Activated T-cell treated with anti-CD3 and anti-CD28 coated beads, Interleukin-2, amount 50 U/mL, for 72 hours (primary cell): ENCODE measurements at places on chromosomes 11 and 22. TPM values are rescaled to one million over a fixed set of nuclear protein-coding genes. Genes with fewer than 3 reads are reported as not detected.

The CRYBB2 gene
- total RNA-seq = not detected

GRCh38 chr11:131137046-131137445, 220.8 kb upstream of the SNX19 start:
- no peaks in the 10 kb centered on the region for H3K4me1 ChIP-seq
- DNase-seq = no peak
- no peaks in the 10 kb centered on the region for H3K36me3 ChIP-seq
- no peaks in the 10 kb centered on the region for H3K27me3 ChIP-seq

DNA sequence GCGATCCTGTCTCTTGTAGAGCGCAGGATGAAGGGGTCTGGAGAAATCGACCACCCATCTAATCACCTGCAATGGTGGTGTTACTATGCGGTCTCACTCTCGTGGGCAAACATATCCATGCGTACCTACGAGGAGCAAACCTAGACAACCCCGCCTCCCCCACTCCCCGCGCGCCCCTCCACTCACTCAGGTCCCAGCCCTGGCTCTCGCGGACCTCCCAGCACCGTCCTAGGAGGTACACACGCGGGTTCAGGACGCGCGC, 887 bp downstream of the TRPC6 start:
- H3K4me1 ChIP-seq = no peaks in the 10 kb centered on the region
- H3K4me3 ChIP-seq = no peak overlapping the region
- DNase-seq = no peak
- no peaks in the 10 kb centered on the region for H3K36me3 ChIP-seq
- peaks cover 19% of the 10 kb centered on the region for H3K27me3 ChIP-seq

- peak overlapping the region; percentile 74 for H3K27ac ChIP-seq
- DNase-seq = no peak
Measured at GRCh38 chr22:41308054-41308453, 6.7 kb downstream of the ZC3H7B start.

The C11orf65 gene
- 1.5 TPM for total RNA-seq

The MYRF gene
- 2.2 TPM for total RNA-seq

GRCh38 chr22:44932493-44932892, 77.3 kb downstream of the PHF21B start:
- H3K36me3 ChIP-seq = no peaks in the 10 kb centered on the region
- H3K4me3 ChIP-seq = no peak overlapping the region
- no peaks in the 10 kb centered on the region for H3K27me3 ChIP-seq
- no peak overlapping the region for H3K27ac ChIP-seq

- H3K4me3 ChIP-seq = no peak overlapping the region
- no peaks in the 10 kb centered on the region for H3K36me3 ChIP-seq
- no peak overlapping the region for H3K27ac ChIP-seq
- H3K27me3 ChIP-seq = peaks cover 7% of the 10 kb centered on the region
- DNase-seq = no peak
Measured at GRCh38 chr11:126662035-126662790, 306.7 kb downstream of the ST3GAL4 start.

The KRTAP5-9 gene
- total RNA-seq = not detected

- H3K4me3 ChIP-seq = no peak overlapping the region
- DNase-seq = no peak
- no peaks in the 10 kb centered on the region for H3K4me1 ChIP-seq
- no peak overlapping the region for H3K27ac ChIP-seq
- H3K36me3 ChIP-seq = no peaks in the 10 kb centered on the region
Measured at GRCh38 chr11:9639099-9639498, 24.8 kb upstream of the SWAP70 start.

DNA sequence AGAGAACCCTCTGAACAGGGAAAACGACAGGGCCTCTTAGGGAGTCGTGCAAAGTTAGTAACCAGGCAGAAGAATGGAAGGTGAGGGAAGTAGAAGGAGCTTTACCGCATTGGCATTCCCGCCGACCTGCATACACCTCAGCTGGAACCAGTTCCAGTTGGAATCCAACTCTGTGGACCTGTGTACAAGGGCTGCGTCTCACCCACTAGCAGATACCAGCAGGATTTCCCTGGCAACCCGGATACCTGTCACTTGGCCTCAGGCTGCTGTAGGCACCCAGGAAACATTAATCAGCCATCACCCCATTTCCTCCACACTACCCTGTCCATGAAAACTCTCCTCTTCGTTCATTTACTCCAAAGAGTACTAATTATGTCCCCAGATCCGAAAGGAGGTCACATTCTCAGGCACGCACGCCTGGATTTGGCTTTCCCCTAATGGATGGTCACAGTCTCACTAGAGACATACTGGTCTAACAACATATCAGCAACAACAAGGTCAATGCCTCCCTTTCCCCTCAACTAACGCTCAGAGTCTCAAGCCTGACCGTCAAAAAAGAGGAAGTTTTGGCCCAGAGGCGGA, 842 bp downstream of the ARFGAP2 start:
- H3K27me3 ChIP-seq = no peaks in the 10 kb centered on the region
- H3K27ac ChIP-seq = peak overlapping the region; percentile 88
- peaks cover 45% of the 10 kb centered on the region for H3K4me1 ChIP-seq
- H3K36me3 ChIP-seq = peaks cover 2% of the 10 kb centered on the region

The CD6 gene
- total RNA-seq = 298 TPM

DNA sequence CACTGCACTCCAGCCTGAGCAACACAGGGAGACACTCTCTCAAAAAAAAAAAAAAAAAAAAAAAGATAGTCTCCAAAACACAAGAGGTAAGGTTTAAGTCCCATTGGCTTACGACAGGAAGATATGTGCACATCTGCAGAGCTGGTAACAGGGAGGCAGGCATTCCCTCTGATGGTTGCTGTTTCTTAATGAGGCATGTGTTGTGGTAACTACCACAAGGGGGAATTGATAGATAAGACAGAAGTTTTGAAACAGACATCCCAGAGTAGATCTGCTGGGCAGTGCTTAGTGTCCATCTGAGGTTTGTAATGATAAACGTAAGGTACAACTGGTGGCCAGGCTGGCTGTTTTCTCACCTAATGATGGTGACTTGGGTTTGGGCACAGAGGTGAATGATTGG, 4.7 kb downstream of the EIF1AD start:
- no peak for DNase-seq
- H3K36me3 ChIP-seq = peaks cover 8% of the 10 kb centered on the region
- no peak overlapping the region for H3K27ac ChIP-seq
- no peaks in the 10 kb centered on the region for H3K27me3 ChIP-seq
- no peak overlapping the region for H3K4me3 ChIP-seq

- H3K27ac ChIP-seq = peak overlapping the region; percentile 96
- H3K4me3 ChIP-seq = peak overlapping the region; percentile 76
- no peaks in the 10 kb centered on the region for H3K36me3 ChIP-seq
- H3K4me1 ChIP-seq = peaks cover 95% of the 10 kb centered on the region
- no peaks in the 10 kb centered on the region for H3K27me3 ChIP-seq
- DNase-seq = no peak
Measured at GRCh38 chr11:128579798-128580504, 7.4 kb downstream of the ETS1 start.

GRCh38 chr11:76523147-76523546, 78.3 kb downstream of the EMSY start:
- no peak overlapping the region for H3K4me3 ChIP-seq
- peaks cover 2% of the 10 kb centered on the region for H3K36me3 ChIP-seq
- DNase-seq = no peak

The ZP1 gene
- total RNA-seq = not detected

DNA sequence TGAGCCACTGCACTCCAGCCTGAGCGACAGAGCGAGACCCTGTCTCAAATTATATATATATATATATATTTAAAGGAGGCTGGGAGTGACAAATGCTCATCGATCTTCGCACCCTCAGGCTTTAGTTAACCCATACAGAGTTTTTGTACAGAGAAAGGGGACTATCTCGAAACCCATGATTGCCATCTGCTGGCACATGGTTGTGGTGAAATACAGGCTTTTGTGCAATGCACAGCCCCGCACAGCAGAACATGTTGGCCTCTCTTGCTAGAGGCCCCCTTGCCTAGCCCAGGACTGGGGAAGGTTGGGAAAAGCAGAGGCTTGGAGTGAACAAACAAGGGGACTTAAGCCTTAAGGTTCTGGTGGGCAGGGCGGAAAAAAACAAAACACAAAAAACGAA, 3.6 kb downstream of the MYBPC3 start:
- H3K4me3 ChIP-seq = no peak overlapping the region
- no peaks in the 10 kb centered on the region for H3K4me1 ChIP-seq
- no peak overlapping the region for H3K27ac ChIP-seq
- no peaks in the 10 kb centered on the region for H3K27me3 ChIP-seq
- DNase-seq = peak; percentile 16
- H3K36me3 ChIP-seq = no peaks in the 10 kb centered on the region

The TKFC gene
- 71.0 TPM for total RNA-seq

- H3K36me3 ChIP-seq = no peaks in the 10 kb centered on the region
- DNase-seq = no peak
- no peak overlapping the region for H3K27ac ChIP-seq
- no peaks in the 10 kb centered on the region for H3K4me1 ChIP-seq
- peaks cover 20% of the 10 kb centered on the region for H3K27me3 ChIP-seq
Measured at GRCh38 chr11:126603486-126603885, 248.0 kb downstream of the ST3GAL4 start.

The FAM76B gene
- 64.0 TPM for total RNA-seq

The RIBC2 gene
- total RNA-seq = 7.6 TPM

The MAPK11 gene
- total RNA-seq = 27.1 TPM
